NCI-H1436 (cell line): ENCODE measurements at places on chromosomes 5 and 9.

GRCh38 chr9:105297442-105298075, 53.1 kb downstream of the SLC44A1 start:
- no peak for DNase-seq

DNA sequence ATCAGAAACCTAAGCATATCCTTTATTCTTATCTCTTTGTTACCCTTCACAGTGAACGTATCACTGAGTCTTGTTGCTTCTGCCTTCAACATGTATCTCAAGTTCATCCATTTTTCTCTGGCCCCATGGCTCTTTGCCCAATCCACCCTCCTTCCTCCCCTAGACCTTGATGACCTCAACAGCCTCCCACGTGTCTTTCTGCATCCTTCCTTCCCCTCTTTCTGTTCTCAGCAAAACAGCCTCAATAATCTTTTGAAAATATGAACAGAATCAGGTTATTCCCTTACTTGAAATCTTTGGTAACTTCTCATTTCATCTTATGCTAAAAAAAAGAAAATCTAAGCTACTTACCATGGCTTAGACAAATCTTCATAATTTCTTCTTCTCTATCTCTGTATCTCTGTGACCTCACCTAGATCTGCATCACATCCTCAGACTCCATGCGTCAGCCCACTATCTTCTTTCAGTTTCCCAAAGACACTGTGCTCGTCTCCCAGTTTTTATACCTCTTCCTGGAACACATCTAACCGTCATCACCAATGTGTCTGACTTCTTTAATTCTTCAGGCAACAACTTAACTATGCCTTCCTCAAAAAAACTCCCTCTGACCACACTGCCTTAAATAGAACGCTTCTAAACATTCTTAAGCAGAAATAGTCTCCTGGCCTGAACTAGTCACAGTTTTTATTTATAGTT, 208.0 kb downstream of the PARP8 start:
- DNase-seq, result no peak

GRCh38 chr5:73312146-73312871, 136.3 kb downstream of the FOXD1 start:
- no peak for DNase-seq

DNA sequence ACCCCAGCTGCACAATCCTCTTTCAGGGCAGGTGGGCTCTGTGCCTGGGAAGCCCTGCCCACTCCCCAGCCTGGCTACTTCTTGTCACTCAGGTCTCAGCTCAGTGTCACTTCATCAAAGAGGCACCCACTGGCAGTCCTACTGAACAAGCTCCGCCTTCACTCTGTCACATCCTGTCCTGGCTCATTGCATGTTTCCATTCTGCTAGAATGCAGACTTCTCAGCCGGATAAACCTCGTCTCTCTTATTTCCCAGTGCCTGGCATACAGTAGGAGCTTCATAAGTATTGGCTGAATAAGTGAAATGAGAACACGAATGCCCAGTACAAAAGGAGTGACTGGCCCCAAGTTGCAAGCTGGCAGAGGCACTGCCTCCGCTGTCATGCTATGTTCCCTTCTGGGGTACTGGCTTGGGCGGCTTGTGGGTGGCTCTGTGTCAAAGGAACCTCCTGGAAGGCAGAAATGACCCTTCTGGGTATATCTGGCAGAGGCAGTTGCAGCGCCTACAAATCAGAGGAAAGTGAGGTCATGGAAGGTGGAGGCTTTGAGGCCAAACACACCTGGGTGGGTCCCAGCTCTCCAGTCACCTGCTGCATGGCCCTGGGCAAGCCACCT, 98.3 kb upstream of the PHYKPL start:
- DNase-seq, result no peak

- DNase-seq, result no peak
Measured at GRCh38 chr9:99286536-99286935, 64.5 kb downstream of the SEC61B start.

DNA sequence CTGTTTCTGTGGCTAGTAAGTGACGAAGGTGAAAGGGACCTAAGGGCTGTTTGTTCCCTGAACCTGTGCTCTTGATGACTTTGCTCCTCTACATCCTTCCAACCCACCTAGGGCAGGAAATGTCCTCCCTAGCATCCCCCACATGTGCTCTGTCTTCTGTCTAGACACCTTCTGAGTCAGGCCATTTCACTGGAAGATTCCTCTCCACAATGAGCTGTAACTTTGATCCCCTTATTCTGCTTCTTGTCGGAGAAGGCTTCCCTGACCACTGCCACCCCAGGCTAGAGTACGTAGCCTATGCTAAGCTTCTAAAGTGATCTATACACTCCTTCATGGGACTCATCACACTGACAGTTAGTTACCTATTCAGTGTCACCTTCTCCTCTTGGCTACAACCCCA, 21.7 kb downstream of the SPAAR start:
- no peak for DNase-seq

DNA sequence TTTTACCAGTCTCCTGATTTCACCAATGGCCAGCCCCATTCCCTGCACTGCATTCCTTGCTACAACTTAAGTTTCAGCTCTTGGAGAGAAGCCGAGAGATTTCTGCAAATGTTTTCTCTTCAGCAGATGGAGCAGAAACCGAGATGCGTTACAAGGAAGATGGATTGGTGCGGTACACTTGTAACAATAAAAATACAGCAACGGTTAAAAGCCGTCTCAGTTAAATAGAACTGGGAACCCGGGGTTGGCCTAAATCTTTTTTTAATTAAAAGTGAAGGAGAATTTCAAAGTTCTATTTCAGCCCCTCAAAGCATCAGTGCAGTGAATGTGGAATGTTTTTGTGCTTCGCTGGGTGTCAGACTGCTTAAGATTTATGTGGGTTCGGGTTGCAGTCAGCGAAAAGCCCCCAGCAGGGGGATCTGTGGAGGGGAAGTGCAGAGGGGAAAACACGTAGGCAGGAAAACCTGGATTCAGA, 19.8 kb downstream of the BRINP1 start:
- no peak for DNase-seq

DNA sequence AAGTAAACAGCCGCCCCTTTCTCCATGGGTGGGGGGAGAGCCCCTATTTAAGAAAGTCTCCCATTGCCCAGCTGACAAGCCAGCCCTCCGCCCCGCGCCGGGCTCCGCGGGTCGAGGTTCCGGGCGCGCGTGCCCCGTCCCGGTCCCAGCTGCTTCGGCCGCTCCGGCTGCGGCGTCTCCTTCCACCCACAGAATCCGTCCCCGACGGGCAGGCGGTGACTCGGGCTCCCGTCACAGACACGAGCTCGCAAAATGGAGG, 223 bp downstream of the NR3C1 start:
- DNase-seq, result no peak

- no peak for DNase-seq
Measured at GRCh38 chr9:121581786-121582600, 69.4 kb upstream of the DAB2IP start.

DNA sequence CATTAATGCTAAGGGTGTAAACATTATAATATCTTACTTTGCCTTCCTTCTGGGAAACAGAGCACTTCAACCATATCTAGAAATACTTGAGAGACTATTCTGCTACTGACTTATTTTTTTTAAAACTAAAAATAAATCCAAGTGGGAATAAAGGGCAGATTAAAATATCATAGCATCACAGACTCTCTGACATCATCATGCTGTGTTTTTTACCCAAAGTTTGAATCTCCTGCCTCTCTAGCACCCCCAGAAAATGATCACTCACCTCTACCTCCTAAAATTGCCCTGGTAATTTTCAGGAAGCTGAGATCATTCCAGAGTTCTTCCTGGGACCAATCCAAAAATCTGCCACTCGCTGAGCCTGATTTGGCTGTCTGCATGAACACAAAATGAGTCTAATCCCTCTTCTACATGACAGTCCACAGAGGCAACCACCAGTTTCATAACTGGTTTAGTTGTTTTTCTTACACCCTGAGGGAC, 813.8 kb upstream of the DMAC1 start:
- DNase-seq, result no peak

- DNase-seq, result no peak
Measured at GRCh38 chr5:37918424-37918823, 78.6 kb upstream of the GDNF start.

DNA sequence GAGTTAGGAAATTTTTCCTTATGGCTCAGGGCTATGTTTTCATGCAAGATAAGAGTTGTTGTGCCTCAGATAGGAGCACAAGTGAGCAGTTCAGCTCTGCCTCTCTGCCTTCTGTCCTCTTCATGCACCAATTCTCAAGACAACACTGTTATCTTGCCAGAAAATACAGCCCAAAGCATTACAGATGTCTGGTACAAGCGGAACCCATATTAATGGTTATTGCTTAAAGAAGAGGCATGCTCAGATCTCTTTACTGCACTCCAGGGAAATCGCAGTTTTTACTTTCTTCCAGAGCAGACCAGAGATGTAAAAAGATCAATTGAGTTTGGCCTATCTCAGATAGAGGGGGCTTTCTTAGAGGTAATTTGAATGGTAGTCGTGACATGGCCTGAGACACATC, 361.6 kb upstream of the WWC1 start:
- DNase-seq, result no peak

DNA sequence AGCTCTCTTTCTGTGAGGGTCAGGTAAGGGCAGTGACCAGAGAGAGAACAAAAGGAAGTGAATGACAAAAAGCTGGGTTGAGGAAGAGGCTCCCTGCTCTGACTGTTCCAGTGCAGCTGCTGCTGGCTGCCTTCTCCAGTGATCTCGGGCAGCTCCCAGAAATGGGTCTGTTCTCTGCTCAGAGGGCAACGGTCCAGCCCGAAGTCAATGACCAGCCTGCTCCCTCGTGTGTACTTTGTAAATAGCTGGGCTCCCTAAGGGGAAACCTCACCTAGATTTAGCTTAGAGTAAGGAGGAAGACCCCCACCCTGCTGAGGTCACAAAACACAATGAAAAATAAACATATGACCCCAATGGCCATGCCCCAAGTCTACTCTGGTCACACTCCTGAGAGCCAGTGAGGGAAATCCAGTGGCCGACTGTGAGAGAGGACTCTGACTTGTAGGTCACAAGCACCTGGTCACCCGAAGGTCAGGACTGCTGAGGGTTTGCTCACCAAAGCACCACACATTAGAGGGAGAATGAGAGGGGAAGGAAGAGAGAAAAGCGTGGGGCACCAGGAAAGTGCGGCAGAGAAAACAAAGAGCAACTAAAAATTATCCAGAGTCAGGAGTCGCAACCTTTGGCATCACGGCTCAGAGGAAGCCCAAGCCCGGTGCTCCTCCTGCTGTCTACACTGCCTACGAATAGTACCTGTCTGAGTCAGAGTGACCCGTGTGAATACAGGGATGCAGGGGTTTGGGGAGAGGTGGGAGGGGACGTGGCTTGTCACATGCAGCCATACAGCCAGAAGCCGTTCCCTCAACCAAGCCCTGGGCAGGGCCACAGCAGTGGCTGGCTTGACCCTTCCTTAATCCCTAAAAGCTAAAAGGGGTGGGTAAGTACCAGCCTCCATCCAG, 19.8 kb downstream of the NIPAL4 start:
- no peak for DNase-seq

GRCh38 chr5:161105525-161105924, 253.5 kb upstream of the ATP10B start:
- no peak for DNase-seq

DNA sequence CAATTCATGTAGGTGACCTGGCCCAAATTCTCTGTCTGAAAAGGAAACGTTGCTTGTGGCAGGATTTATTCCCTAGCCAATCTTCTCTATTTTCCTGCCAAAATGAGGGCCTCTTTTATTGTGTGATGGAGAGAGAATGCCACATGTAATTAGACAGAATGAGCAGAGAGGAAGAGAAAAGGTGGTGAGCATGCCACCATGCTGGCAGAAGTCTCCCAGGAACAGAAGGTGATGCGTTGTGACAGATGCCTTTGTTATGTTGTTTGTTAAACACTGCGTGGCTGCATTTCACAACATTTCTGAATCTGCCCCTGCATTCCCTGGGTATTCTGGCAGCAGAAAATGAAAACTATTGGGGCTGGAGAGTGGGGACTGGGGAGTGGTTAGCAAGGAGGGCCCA, 577.6 kb downstream of the TLR4 start:
- DNase-seq, result no peak

- no peak for DNase-seq
Measured at GRCh38 chr5:97338729-97339128, 155.7 kb upstream of the RIOK2 start.

DNA sequence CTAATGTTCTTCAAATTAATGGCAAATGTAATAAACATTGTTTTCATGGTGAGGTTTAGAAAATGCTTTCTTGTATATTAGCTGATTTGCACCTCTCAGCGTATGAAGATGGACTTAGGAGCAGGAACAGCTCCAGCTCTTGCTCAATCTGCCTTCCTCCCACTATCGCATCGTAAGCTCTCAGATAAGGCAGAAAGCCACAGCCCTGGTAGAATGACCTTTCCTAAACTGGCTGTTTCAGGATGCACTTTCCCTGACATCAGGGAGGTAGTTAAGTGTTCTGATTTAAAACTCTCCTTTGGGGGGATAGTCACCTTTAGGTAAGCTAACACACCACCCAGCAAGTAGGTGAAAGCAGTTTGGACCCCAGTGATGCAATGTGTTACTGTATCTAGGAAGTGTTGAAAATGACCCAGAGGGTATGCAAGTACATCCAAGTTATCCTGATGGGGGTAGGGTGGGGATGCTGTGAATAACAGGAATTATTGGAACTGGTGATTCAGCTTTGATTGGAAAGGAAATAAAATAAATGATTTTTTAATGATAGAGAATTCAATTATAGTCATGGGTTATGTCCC, 72.3 kb downstream of the LMNB1 start:
- DNase-seq, result no peak

DNA sequence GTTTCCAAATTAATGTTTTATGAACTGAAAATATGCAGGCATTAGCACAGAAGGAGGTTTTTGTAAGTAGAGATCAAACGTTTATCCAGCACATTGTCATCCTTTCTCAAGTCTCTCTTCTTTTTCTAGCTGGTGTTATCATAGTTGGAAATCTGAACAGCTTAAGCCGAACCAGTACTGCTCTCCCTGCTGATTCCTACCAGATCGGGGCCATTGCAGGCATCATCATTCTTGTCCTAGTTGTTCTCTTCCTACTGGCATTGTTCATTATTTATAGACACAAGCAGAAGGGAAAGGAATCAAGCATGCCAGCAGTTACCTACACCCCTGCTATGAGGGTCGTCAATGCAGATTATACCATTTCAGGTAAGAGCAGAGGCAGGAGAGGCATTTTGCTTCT, 72.1 kb upstream of the PRRC1 start:
- DNase-seq, result no peak

DNA sequence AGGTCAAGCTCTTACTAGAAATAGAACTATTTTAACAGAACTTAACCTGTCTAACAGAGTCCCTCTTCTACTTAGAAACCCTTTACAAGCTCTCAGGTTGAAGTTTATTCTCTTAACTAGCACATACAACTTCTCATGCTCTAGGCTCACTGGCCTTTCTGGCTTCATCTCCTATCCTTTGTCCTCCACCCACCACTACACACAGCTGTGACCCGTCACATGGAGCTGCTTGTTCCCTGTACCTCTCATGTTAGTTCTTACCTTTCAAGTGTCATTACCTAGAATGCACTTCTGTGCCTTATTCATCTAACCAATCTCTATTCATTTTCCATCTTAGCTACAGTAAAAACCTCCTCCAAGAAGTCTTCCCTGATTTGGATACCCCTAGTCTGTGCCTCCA, 89.4 kb upstream of the APC start:
- DNase-seq, result no peak
